ENCODE measurements at places on chromosomes 2 and 18. TPM values are rescaled to one million over a fixed set of nuclear protein-coding genes. Genes with fewer than 3 reads are reported as not detected.

The ASIC4 gene
- not detected for total RNA-seq

The FHOD3 gene
- not detected for total RNA-seq

DNA sequence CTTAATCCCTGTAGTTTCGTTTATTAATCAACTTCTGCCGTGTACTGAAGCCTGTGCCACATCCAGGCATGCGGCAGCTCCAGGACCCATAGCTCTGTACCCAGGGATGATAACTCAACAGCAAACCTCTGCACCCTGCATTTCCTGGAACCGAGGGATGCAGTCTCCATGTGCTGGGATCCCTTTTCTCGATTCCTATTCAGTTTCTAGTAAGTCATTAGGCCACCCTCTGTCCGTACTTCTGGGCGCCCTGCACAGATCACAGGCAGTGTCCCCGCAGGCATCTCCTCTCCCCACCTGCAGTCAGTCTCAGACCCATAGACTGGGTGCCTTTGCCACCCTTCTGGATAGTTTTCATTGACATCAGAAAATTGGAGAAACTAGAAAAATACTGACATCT, 18.8 kb downstream of the TMEM18 start:
- no peak for DNase-seq

The PTPRM gene
- total RNA-seq = 2.1 TPM

The RPRM gene
- total RNA-seq = 0.20 TPM

The ABCB11 gene
- not detected for total RNA-seq

The TLX2 gene
- total RNA-seq = not detected

The BMPR2 gene
- 7.1 TPM for total RNA-seq

Measured in activated CD8-positive, alpha-beta T cell treated with anti-CD3 and anti-CD28 coated beads for 36 hours (primary cell).